ENCODE measurements at places on chromosomes 6 and 20.

DNA sequence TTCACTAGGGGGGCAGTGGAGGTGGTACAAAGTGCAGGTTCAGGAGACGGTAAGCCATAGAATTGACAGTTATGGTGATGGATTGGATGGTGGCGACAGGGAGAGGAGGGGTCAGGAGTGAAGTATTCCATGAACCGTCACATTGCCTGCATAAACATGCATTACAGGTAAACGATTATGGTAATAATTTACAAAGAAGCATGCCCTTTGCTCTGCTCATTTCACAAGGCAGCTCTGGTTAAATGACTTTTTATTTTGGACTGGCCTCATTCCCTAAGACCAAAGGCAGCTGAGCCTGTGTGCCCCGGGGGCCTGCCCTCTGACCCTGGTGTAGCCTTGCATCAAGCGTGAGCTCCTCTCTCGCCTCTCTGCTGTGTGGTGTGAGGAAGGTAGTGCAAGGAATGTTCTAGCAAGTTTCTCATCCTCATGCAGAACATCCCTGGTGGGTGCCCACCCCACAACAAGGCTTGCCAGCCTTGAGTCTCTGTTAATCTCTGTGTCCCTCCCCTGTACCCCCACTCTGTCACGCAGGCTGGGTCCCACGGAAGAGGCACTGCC lies 59.0 kb downstream of the PPP1R14C start:
- no peak for ATAC-seq

DNA sequence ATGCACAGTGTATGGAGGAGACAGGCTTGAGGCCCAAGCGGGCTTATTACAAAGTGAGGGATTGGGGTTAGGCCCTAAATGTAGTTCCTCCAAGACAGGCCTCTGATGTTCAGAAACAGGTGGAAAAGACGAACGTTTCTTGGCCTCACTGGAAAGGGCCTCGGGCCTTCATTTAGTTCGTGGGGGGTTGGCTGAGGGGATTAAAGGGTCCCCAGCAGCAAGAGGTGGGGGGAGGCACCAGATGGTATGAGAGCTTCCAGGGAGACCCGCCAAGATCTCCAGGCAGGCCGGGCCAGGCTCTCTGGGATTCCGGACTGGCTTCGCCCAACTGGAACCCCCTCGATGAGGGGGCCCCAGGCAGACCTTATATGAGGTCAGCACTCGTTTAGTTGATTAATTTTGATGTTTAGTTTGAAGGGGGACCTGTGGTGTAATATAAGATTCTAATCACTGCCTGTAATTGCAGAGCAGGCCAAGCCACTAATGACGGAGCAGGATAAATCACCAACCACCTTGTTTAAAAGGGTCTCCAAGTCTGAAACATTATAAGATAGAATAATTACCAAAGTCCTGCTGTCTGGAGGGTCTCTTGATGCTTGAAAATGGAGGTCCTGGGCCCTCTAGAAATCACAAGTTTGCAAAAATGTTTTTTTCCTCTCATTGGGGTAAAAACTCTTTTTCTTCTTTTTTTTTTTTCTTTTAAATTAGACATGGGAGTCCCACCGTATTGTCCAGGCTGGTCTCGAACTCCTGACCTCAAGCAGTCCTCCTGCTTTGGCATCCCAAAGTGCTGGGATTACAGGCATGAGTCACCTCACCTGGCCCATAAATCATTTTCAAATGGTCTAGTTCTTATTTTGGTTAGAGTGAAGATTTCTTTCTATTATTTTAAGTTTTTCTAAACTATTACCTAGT lies 2.2 kb downstream of the HMGA1 start:
- no peak for ATAC-seq

DNA sequence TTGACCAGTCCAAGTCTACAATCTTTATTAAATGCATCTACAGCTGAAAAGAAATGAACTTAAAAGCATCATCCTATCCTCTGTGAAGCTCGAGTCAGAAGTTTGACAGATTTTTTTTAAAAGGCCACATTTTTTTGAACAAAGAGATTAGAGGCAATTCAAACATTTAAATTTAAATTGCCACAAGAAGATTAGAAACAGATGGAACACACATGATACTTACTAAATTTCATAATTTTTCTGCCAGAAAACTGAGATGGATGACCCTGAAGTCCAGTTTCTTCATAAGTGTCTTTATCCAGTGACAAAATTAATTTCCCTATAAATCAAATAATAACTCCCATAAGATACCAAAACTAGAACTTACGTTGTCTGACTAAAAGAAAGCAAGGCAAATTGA lies 4.3 kb downstream of the RPP40 start:
- ATAC-seq = no peak

DNA sequence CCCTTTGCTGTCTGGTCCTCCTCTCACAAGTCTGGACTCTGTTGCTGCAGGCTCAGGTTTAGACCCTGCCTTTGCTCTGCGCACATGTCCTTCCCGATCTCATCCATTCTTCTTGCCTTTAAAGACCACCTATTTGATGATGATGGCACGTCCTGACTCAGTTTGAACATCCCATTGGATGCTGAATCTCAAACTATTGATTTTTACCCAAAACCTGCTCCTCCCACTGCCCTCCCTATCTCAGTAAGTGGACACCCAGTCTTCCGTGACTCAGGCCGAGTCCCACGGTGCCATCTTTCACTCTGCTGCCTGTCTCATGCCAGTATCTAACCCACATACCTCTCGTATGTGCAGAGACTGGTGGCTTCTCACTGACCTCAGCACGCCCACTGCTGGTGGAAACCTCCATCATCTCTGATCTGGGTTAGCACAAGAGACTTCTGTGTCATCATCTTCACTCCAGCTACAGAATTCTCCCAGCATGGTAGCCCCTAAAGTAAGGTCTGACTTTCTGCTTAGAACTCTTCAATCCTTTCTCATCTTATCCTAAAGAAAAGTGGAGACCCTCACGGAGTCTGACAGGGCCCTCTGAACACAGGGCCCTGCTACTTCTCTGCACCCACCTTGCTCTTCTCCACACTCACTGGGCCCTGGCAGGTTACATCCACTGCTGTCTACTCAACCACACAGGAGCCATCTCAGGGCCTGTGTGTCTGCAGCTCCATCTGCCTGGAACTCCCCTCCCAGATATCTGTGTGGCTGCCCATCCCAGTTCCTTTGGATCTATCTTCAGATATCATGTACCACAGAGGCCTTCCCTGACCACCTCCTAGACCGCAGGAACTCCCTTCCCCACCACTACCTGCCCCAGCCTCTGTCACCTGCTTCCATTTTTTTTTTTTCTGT lies 387.1 kb upstream of the AGPAT4 start:
- ATAC-seq = 0 out of 3 replicates have a peak, but pooled peaks have one; percentile 39

GRCh38 chr6:106608080-106608668 lies 21.1 kb downstream of the RTN4IP1 start:
- peak; percentile 87 for ATAC-seq

Measured in SK-N-SH treated with all-trans-retinoic acid at 6 μM for 48 hours (cell line).